ENCODE measurements at places on chromosomes 2 and 18. TPM values are rescaled to one million over a fixed set of nuclear protein-coding genes. Genes with fewer than 3 reads are reported as not detected.

TAF4B gene
- total RNA-seq: 5.3 TPM

ELOA2 gene
- total RNA-seq: not detected

SERPINB10 gene
- 0.22 TPM for total RNA-seq

IL1F10 gene
- not detected for total RNA-seq

KDSR gene
- 45.1 TPM for total RNA-seq

SKOR2 gene
- total RNA-seq: not detected

COLEC12 gene
- 0.06 TPM for total RNA-seq

KCNK3 gene
- total RNA-seq: 1.4 TPM

NGEF gene
- 16.8 TPM for total RNA-seq

UGGT1 gene
- total RNA-seq: 23.1 TPM

SRD5A2 gene
- total RNA-seq: 0.04 TPM

TEX44 gene
- not detected for total RNA-seq

ACMSD gene
- not detected for total RNA-seq

ANKRD44 gene
- 2.0 TPM for total RNA-seq

FAM161A gene
- total RNA-seq: 8.7 TPM

VWA3B gene
- total RNA-seq: not detected

TMEM178A gene
- total RNA-seq: 0.10 TPM

FOXI3 gene
- total RNA-seq: not detected

TPO gene
- total RNA-seq: not detected

IL36RN gene
- total RNA-seq: 0.13 TPM

STAM2 gene
- total RNA-seq: 8.6 TPM

FRZB gene
- total RNA-seq: 0.07 TPM

ACTG2 gene
- total RNA-seq: 0.11 TPM

SPEG gene
- 6.7 TPM for total RNA-seq

TWIST2 gene
- 19.4 TPM for total RNA-seq

SPAST gene
- total RNA-seq: 12.9 TPM

GYPC gene
- not detected for total RNA-seq

NOL4 gene
- not detected for total RNA-seq

All from A549 treated with DMSO at 1 μM for 4 hours (cell line).